ENCODE measurements at places on chromosomes 7 and 10.

DNA sequence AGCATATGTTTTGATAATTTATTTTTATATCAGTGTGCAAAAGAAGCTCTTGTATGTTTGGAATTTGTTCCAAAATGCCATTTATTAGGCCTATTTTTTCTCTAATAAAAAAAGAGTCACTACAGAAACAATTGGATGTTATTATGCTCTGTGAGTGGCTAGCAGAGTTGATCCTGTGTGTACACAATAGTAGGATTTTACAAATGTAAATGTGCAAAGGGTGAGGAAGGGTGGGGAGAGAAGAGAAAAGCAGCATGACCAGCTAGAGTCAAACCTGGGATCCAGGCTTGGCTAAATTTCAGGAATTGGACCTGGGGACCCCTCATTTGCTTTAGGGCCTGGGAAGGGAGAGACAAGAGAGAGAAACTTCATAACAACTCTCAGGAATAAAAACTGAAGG lies 32.5 kb downstream of the SEMA3A start:
- no peak for DNase-seq

GRCh38 chr10:27723436-27723835 lies 22.2 kb downstream of the MKX start:
- no peak for DNase-seq

- no peak for DNase-seq
Measured at GRCh38 chr10:71038921-71039320, 150.6 kb upstream of the PCBD1 start.

- DNase-seq = no peak
Measured at GRCh38 chr7:50677638-50677996, 105.1 kb downstream of the GRB10 start.

All from glomerular endothelial cell (primary cell).